ENCODE measurements at places on chromosomes 5 and 9.

- no peak for DNase-seq
Observed at GRCh38 chr9:107367727-107368502, 84.8 kb downstream of the RAD23B start.

DNA sequence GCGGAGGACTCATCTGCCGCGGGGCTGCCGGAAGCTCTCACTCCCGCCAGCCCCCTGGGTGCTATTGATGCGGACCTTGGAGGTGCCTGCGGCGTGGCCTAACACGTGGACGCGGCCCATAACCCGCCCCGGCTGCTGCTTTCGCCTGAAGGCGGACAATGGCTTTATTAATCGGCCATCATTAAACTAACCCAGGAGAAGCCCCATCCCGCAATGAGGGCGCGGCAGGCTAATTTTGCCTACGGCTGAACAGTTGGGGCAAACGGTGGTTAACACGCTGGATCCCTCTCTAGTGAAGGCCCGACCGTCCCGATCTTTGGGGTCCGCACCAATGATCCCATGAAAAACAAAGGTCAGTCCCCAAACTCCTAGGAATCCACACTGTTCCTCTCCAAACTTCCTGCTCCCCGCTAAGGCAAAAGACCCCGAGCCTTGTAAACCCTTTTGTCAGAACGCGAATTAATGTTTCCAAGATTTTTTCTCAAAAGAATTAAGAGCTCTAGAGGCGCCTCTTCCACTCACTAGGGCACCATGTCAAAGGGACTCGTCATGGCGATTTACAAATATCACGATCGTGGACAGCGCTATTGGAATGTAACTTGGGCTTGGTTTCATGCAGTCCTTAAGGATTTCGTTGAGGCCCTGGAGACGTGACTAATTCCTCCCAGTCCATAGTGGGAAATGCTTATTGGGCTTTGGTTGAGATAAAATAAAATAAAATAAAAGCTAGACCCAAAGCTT lies 193.1 kb downstream of the MEF2C start:
- DNase-seq = no peak

DNA sequence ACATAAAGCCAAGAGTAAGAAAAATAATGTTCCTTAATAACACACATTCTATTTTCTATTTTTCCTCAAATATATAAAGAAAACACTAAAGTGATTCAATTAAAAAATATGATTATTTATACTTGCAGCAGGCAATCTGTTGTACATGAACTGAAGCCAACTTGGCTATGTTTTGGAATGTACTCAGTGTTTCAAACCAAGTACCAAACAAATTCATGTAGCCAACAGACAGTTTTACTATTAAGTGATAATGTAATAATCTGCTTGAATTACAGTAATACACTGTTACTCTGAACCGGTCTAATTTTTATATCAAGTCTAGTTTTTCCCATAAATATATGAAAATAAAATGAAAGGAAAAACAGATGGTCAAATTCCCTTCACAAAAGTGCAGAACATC lies 58.0 kb downstream of the CEP120 start:
- DNase-seq = no peak

GRCh38 chr5:82987188-82987587 lies 90.0 kb downstream of the TMEM167A start:
- no peak for DNase-seq

- DNase-seq = no peak
Observed at GRCh38 chr5:132110930-132111329, 37.3 kb downstream of the CSF2 start.
